ENCODE measurements at places on chromosomes 5 and 9. TPM values are rescaled to one million over a fixed set of nuclear protein-coding genes. Genes with fewer than 3 reads are reported as not detected.

DNA sequence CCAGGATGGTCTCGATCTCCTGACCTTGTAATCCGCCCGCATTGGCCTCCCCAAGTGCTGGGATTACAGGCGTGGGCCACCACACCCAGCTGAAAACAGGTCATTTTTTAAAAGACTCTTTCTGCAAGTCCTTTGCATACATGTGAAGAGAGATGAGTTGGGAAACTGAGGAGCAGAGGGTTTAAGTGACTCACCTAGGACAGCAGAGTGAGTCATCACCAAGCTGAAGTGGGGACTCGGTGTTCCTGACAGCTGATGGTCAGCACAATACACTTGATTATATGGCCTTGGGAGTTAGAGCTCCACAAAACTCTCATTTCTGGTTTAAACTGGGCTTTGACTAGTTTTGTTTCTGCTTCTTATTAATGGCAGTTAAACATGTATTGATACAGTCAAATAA is 38.1 kb upstream of the SSBP2 start:
- no peaks in the 10 kb centered on the region for H3K36me3 ChIP-seq
- no peak for DNase-seq
- H3K27ac ChIP-seq, result no peak overlapping the region
- H3K27me3 ChIP-seq, result no peaks in the 10 kb centered on the region
- H3K4me1 ChIP-seq, result peaks cover 14% of the 10 kb centered on the region

DNA sequence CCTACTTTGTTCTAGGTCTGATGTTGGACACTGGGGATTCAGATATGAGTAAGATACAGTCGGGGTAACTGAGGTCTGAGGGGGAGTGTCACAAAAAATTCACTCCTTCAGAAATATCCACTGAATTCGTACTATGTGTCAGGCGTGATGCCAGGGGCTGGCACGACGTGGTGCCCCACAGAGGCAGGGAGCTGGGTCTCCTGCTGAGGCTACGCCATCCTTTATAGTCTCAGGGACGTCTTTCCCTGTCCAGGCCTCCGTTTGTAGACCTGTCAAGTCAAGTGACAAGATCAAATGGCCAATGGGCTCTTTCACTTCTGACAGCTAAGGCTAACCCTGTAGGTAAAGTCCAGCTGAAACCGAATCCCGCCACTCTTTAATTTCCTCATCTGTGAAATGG is 118.8 kb upstream of the SMIM23 start:
- H3K27ac ChIP-seq, result no peak overlapping the region
- no peaks in the 10 kb centered on the region for H3K4me1 ChIP-seq
- no peak for DNase-seq
- peaks cover 12% of the 10 kb centered on the region for H3K27me3 ChIP-seq
- no peaks in the 10 kb centered on the region for H3K36me3 ChIP-seq
- H3K4me3 ChIP-seq, result no peak overlapping the region

The IL9 gene
- not detected for total RNA-seq

The SLC36A2 gene
- not detected for total RNA-seq

GRCh38 chr9:14750821-14751220 is 28.3 kb upstream of the CER1 start:
- H3K4me3 ChIP-seq, result no peak overlapping the region
- H3K36me3 ChIP-seq, result peaks cover 2% of the 10 kb centered on the region
- no peak for DNase-seq
- H3K4me1 ChIP-seq, result peaks cover 8% of the 10 kb centered on the region

DNA sequence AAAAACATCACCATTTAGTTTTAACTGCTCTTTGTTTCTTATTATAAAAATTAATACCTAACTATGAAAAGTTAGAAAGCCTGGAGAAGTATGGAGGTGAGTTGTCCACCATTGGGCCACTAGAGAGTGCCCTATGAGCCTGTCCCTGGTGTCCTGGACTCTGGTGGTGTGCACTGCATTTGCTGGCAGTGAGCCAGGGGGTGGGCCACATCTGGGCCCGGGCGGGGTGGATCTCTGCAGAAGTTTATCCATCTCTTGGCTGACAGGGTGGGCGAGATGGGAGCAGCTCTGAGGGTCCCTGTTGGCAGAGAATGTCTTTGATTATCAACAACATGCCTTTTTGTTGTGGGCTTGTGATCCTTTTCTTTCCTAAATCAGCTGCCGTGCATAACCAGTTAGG is 8.2 kb downstream of the TENT4A start:
- DNase-seq, result no peak

DNA sequence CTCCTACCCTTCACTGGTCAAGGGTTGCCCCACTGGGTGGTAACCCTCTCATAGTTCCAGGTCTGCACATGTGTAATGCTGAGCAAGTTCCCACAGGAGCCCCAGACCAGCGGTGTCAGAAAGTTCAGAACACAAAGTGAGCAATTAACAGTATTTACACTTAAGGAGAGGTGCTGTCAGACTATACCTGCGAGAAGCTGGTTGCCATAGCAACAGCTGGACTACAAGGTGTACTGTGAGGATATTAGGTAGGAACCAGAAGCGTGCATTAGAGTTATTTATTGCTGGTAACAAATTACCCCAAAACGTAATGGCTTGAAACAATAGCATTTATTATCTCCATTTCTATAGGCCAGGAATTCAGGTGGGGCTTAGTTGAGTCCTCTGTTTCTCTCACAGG is 317.0 kb upstream of the RPS23 start:
- H3K36me3 ChIP-seq, result peaks cover 5% of the 10 kb centered on the region
- H3K27ac ChIP-seq, result peak overlapping the region; percentile 80
- H3K4me1 ChIP-seq, result peaks cover 30% of the 10 kb centered on the region
- no peaks in the 10 kb centered on the region for H3K27me3 ChIP-seq
- DNase-seq, result no peak

The PCDHB11 gene
- total RNA-seq, result 4.7 TPM

GRCh38 chr9:5481322-5482040 is 28.9 kb upstream of the PDCD1LG2 start:
- no peak for DNase-seq
- H3K27me3 ChIP-seq, result no peaks in the 10 kb centered on the region
- H3K36me3 ChIP-seq, result no peaks in the 10 kb centered on the region
- H3K4me1 ChIP-seq, result peaks cover 8% of the 10 kb centered on the region

DNA sequence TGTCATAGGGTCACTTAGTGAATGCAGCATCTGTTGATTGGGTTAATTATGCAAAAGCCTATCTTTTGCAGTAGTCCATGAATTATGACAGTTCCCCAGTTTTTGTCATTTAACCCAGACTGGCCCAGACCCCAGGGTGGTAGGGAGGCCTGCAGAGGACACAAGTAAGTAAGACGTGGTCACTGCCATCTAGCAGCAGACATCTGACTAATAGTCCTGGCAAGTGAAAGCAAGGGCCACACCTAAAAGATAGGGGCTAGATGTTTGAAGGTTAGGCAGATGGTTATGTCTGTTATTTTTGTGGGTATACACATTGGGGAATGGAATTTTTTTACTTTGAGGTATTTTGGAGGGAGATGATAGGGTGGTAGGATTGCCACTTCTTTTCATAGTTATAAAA is 48.0 kb downstream of the RAB14 start:
- no peak overlapping the region for H3K4me3 ChIP-seq
- no peak overlapping the region for H3K27ac ChIP-seq
- H3K36me3 ChIP-seq, result peaks cover 20% of the 10 kb centered on the region
- DNase-seq, result no peak

DNA sequence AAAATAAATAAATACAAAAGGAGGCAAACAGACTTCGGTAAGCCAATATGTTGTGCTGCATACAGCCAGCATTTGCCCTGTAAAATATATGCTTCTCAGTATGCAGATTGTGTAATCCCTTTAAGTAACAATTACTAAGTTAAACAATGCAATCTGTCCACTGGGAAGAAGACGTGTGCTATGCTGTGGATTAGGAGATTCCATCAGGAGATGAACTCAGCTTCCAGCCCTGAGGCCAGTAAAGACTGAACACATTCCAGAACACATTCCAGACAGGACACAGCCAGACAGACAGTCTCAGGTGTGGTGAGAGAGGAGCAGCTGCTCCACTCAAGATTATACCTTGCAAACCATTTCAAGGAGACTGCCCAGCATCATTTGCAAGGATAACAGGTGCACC is 97.8 kb downstream of the MPDZ start:
- peak overlapping the region; percentile 73 for H3K27ac ChIP-seq
- H3K4me3 ChIP-seq, result no peak overlapping the region

The DMRT2 gene
- total RNA-seq, result 1.0 TPM

The OGN gene
- total RNA-seq, result not detected

The GARIN3 gene
- not detected for total RNA-seq

The OR13D1 gene
- total RNA-seq, result not detected

- DNase-seq, result no peak
- H3K4me3 ChIP-seq, result no peak within 1 kb of the TSS
- no peak within 1 kb of the TSS for H3K27ac ChIP-seq
- H3K27me3 ChIP-seq, result no peaks in the 10 kb centered on the region
Observed at GRCh38 chr5:156326718-156327259, at the start of gene SGCD. Gene SGCD (plus strand): TSS chr5:156327164.

The FAM169A gene
- 32.4 TPM for total RNA-seq

DNA sequence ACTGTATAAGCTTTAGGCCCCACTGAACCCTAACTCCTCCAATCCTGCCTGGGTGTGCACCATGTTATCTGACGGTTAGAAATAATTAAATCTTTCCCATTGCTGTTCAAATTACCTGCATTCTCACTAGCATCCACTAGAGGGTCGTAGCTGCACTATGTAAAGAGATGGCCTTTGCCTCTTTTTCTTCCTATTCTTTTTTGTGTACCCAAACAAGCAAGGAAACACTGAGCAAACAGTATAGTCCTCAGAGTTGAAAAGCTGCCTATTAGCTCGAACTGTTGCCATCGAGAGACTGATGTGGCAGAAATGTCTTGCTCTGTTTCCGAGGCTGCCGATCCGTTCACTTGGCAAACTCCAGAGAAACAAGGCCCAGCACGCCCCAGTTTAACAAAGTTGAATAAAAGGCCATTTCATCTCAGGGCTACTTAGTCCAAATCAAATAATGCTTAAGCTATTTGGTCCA is 163.8 kb upstream of the TRPM3 start:
- H3K27me3 ChIP-seq, result no peaks in the 10 kb centered on the region
- H3K4me3 ChIP-seq, result no peak overlapping the region

- no peak for DNase-seq
- H3K27ac ChIP-seq, result no peak overlapping the region
- H3K4me3 ChIP-seq, result no peak overlapping the region
- no peaks in the 10 kb centered on the region for H3K27me3 ChIP-seq
Observed at GRCh38 chr9:15813076-15813475, 260.2 kb downstream of the CCDC171 start.

The LRRC26 gene
- 0.89 TPM for total RNA-seq

The SOX30 gene
- total RNA-seq, result not detected

The TNFSF15 gene
- total RNA-seq, result 2.1 TPM

The FOXD4L3 gene
- 0.36 TPM for total RNA-seq

The SLC45A2 gene
- total RNA-seq, result 2.4 TPM

- H3K27me3 ChIP-seq, result no peaks in the 10 kb centered on the region
- H3K27ac ChIP-seq, result no peak overlapping the region
- H3K4me3 ChIP-seq, result no peak overlapping the region
- no peaks in the 10 kb centered on the region for H3K36me3 ChIP-seq
- H3K4me1 ChIP-seq, result peaks cover 2% of the 10 kb centered on the region
- DNase-seq, result no peak
Observed at GRCh38 chr5:20514145-20514544, 526.1 kb upstream of the CDH18 start.

DNA sequence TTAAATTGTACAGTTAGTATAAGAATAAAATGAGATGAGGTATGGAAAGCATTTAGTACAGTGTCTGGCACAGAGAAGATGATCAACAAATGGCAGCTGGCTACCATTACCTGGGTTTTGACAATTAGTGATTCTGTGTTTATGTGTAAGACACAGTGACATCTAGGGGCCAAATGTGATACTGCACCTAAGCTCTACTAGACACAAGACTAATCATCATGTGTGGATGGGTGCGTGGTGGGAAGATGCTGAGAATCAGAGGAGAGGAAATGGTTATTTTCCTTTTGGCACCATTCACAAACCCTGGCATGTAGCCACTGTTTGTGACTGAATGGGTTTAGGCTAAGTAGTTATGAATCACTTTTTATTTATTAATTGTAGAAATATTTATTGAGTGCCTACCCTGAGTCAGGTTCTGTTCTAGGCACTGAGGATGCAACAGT is 109.8 kb upstream of the TBC1D2 start:
- DNase-seq, result no peak
- no peak overlapping the region for H3K27ac ChIP-seq
- no peaks in the 10 kb centered on the region for H3K36me3 ChIP-seq
- no peak overlapping the region for H3K4me3 ChIP-seq
- H3K4me1 ChIP-seq, result no peaks in the 10 kb centered on the region

GRCh38 chr5:59330680-59331079 is 562.8 kb downstream of the PDE4D start:
- H3K4me3 ChIP-seq, result no peak overlapping the region
- H3K27me3 ChIP-seq, result no peaks in the 10 kb centered on the region
- no peak for DNase-seq
- peaks cover 9% of the 10 kb centered on the region for H3K4me1 ChIP-seq
- no peak overlapping the region for H3K27ac ChIP-seq

The PHF2 gene
- total RNA-seq, result 37.1 TPM

The FAM151B gene
- 2.7 TPM for total RNA-seq

The KIAA0825 gene
- total RNA-seq, result 5.8 TPM

- no peak overlapping the region for H3K27ac ChIP-seq
- peaks cover 5% of the 10 kb centered on the region for H3K27me3 ChIP-seq
- DNase-seq, result no peak
Observed at GRCh38 chr9:98856982-98857381, 49.5 kb downstream of the GALNT12 start.

The MOB3B gene
- total RNA-seq, result 15.3 TPM

DNA sequence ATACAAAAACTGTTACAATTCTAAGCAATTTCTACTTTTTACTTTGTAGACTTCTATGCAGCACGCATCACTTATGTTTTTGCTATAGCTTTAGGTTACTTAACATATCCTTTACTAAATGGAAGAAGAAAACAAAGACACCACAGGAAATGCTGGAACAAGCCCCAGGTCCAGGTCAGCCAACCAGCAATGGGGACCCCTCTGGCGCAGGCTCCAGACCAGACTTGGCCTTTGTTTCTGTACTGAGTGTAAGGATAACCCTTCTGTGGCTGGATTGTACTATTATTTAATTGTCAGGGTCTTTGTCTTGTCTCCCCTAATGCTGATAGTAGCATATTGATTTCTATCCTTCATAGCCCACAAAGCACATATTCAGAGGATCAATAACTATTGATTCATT is 4.2 kb downstream of the SEMA4D start:
- no peaks in the 10 kb centered on the region for H3K27me3 ChIP-seq
- H3K4me1 ChIP-seq, result peaks cover 38% of the 10 kb centered on the region
- no peak for DNase-seq
- H3K36me3 ChIP-seq, result no peaks in the 10 kb centered on the region
- no peak overlapping the region for H3K4me3 ChIP-seq

The RAPGEF1 gene
- total RNA-seq, result 57.3 TPM
